ENCODE measurements at places on chromosomes 6 and 20.
A peak's percentile ranks its signal among the peaks of the same experiment; 100 is the strongest.

GRCh38 chr6:132934496-132934895 lies 120.1 kb downstream of the RPS12 start:
- peak; percentile 14 for DNase-seq

DNA sequence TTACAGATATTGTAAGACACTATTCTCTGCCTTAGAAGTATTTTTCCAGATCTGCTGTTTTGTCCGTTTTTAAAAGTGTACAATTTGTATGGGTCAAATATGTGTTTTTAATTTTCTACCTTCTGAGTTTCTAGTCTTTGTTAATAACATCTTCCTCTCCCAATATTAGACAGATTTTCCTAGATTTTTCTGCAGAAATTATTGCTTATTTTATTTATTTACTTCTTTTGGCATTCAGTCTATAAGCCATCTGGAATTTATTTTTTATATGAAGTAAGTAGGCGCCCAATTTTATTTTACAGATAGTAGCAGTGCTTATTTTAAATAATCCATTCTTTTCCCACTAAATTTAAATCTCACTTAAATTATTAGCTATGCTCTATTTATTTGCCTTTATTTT lies 103.1 kb upstream of the PLEKHG1 start:
- DNase-seq: no peak

DNA sequence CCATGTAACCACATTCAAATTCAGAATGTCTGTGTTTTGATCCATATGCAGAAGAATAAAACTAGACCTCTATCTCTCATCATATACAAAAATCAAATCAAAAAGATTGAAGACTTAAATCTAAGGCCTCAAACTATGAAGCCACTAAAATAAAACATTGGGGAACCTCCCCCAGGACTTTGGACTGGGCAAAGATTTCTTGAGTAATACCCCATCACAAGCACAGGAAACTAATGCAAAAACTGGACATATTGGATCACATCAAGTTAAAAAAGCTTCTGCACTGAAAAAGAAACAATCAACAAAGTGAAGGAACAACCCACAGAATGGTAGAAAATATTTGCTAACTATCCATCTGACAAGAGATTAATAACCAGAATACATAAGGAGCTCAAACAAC lies 266.8 kb downstream of the EPM2A start:
- DNase-seq: no peak

- DNase-seq: no peak
Measured at GRCh38 chr20:55155360-55155759, 680.0 kb downstream of the DOK5 start.

DNA sequence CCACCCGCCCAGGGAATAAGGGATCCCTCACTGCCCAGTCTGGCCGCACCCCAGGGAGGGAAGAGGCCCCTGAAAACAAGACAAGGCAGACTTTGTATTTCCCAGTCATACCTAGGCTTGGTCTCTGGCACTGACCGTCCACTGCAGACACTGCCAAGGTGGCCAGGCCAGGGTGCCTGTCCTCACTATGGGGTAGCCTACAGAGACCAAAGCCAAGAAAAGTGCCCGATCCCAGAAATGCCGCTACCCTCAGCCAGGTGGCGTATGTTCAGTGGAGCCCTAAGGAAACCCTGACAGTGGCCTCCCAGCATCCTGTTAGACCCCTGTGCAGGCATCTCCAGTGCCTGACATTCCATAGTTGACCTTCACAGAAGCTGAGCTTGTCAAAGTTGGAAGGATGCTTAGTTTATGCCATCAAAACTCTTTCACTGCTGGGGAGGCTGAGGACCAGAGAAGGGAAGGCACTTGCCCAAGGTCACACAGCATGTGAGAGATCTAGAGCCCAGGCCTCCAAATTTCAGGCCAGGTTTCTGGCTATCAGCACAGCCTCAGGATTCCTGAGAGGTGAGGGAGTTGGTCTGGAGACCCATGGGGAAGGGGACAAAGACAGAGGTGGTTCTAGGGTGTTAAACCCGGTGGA lies 2.5 kb downstream of the SCRT2 start:
- no peak for DNase-seq

- DNase-seq: peak; percentile 29
Measured at GRCh38 chr20:32709632-32710121, 33.6 kb downstream of the COMMD7 start.
